ENCODE measurements at places on chromosomes 1 and 21.

GRCh38 chr21:29145852-29146453 is 15.5 kb downstream of the MAP3K7CL start:
- no peak for DNase-seq

DNA sequence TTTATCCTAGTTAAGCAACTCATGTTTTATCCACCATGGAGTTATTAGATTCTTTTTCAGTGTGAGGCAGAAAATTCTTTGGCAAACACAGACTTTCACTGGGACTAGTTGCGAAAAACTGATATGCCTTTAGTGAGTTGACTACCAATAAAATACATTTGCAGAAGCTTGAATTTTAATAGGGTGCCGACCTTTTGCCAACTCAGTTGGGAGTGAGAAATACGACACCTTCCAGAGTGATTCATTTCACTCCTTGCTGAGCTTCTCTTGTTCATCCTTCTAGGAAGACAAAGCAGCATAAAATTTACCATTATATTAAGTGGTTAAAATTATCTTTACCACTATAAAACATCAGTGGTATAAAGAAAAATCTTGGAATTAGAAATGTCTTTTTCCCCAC is 1.2 kb upstream of the KRTAP23-1 start:
- DNase-seq, result no peak

GRCh38 chr1:243557866-243558265 is 292.2 kb downstream of the AKT3 start:
- DNase-seq, result no peak

- DNase-seq, result peak; percentile 21
Observed at GRCh38 chr21:41167348-41168342, at the start of gene BACE2. Gene BACE2, plus strand, starts transcription at chr21:41168160. Its CDS starts 104 bp downstream, at chr21:41168264.

- no peak for DNase-seq
Observed at GRCh38 chr1:185652348-185652747, 81.8 kb upstream of the HMCN1 start.

GRCh38 chr1:66381621-66382275 is 152.2 kb upstream of the SGIP1 start:
- no peak for DNase-seq

DNA sequence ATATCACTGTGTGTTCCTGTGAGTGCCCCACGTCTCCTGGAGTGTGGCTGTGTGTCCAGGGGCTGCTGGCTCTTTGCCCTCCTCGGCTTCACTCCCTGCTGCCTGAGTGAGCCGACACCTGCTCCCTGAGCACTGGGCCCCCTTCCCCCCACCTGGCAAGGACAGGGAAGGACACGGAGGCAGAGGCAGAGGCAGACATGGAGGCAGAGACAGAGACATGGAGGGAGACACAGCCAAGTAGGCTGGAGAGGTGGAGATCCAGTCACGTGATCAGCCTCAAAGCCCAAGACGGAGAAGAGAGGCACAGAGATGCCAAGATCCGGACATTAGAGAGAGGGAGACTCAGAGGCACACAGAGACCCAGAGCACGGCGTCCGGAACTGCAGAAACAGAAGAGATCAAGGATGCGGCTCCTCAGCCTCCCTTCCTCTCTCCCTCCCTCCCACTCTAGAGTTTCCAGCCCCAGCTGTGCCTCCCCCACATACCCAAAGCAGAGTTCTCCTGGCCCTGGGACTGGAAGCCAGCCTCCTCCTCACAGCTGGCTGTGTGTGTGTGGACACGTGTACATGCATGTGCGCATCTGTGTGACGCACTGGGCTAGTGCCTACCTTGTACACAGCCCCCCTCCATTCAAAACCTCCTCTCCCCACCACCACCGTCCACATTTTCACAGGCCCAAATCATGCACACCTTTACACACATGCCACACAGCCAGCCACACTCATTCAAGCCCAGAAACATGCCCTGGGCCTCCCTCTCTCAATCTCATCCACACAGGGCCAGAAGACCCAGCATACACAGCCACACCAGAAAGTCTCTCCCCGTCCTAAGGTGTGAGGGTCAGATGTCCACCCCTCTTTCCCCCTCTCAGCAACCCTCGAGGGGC is 39.1 kb upstream of the WASF2 start:
- peak; percentile 49 for DNase-seq

- DNase-seq, result no peak
Observed at GRCh38 chr1:57546549-57547330, 122.9 kb upstream of the DAB1 start.

DNA sequence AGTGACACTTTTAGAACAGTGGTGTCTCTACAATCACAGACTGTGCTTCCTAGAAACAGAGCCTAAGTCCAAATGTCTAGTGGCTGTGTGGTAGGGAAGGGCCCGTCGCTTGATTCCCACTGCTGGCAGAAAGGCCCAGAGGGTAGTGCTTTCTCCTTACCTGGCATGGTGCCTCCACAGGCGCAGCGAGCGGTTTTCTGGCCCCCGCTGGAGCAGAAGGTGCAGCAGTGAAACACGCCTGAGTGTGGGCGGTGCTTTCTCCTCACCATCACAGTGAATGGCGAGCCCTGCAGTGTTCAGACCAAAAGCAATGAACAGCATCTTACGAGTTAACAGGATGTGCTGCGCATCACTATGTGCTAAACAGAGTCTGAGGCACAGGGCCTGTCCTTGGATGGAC is 8.3 kb downstream of the TRIM45 start:
- DNase-seq, result no peak

GRCh38 chr1:204213668-204214662 is at the start of gene GOLT1A:
Gene GOLT1A, minus strand, starts transcription at chr1:204213988. Its CDS starts 82 bp downstream, at chr1:204213906.
- DNase-seq, result peak; percentile 65

DNA sequence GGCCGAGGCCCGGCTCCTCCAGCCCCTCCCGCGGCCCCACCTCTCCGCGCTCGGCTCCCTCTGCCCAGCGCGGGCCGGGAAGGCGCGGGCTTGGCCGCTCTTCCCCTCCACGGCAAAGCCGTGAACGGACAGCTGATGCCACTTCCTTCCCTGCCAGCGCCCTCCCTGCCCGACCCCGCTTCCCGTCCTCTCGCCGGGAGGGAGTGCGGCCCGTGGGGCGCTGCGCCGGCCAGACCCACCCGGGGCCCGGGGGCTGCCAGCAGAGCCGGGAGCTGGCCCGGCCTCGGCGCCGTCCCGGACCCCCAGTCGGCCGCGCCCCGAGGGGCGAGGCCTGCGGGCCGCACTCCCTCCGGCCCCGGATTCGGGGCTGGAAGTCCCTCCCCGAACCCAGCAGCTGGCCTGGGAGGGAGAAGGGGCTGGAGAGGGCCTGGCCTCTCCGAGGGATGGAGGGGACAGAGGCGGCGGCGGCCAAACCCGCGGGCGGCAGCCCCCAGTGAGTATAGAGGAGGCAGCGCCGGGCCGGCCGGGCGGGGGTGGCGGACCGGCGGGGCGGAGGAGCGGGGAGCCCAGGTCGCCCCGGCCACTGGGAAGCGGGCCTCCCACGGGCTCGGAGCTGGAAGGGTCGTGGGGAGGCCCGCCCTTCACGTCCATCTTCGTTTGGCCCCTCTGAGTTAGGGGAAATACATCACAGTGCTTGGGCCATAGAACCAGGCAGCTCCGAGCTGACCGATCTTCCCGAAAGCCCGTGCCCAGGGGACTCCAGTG is at the start of gene KIAA1614:
KIAA1614 (plus strand) TSS at position 97 of the 765 bp plus-strand sequence; CDS start at position 444, 347 bp downstream.
- no peak for DNase-seq

DNA sequence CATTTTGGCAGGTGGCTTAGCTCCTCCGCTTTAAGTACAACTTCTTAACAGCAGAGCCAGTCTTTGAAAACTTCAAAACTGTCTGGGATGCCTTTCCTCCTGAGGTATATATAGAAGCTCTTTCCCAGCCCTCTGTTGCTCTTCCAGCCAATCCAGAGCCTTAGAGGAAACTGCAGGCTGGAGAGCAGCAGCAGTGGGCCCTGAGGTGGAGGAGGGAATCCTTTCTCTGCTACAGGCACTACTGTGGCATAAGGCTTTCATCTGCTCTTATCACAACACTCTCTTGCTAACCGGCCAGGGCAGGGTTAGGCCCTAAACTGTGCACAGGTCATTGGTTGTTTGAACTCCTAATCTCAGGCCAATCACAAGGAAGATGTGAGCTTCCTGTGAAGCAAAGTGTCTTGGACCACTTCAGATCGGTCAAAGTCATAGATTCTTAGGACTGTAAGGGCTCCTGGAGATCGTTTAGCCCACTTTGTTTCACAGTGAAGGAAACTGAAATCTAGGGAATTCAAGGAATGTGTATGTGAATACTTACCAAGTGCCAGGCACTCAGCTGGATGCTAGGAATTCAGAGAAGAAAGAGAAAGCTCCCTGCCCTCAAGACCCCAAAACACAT is at the start of gene RGS5:
RGS5 (minus strand) TSS at position 84 of the 619 bp plus-strand sequence; CDS start at position 3, 81 bp downstream.
- no peak for DNase-seq

DNA sequence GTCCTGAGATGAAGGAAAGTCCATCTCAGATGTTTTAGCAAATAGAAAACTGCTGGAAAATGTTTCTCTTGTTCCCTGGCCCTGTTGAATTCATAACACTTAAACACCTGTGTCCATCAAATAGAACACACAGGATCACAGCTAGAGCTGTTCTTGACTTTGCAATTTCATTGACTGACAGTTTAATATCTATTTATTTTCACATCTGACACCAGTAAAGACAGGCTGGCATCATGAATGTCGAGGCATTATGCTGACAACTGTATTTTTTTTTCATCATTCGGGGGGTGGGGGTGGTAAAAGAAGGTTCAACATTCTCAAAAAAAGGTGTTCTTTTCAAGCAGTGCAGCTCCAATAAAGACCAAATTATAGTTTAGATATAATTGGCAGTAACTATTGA is 591.2 kb upstream of the PTBP2 start:
- DNase-seq, result no peak

DNA sequence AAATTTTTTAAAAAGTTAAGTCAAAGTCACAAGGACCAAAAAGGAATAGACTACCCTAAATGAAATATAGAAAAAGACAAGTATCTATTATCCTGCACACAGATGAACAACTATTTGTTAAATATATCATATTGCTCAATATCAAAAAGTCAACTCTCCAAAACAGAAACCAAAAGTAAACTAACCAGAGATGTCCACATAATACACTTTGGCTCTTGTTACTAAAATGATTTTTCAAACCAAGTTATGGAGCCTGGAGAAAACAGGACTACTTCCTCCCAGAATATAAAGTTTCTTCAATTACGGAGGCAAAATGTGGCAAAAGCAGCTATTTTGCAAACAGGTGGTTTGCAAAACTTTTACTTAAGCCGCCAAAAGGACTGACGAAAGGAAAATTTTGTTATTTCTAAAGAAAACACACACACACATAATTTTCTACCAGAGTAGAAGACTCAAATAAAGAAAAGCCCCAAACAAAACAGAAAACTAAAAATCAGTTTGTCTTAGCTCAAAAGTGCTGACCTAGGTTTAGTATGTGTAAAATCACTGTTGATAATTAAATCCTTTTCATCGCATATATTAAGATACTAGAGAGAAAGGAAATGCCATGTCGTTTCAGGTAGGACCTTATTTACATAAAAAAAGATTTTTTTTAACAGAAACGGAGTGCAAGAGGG is 1.1 kb downstream of the DPYD start:
- DNase-seq, result no peak

DNA sequence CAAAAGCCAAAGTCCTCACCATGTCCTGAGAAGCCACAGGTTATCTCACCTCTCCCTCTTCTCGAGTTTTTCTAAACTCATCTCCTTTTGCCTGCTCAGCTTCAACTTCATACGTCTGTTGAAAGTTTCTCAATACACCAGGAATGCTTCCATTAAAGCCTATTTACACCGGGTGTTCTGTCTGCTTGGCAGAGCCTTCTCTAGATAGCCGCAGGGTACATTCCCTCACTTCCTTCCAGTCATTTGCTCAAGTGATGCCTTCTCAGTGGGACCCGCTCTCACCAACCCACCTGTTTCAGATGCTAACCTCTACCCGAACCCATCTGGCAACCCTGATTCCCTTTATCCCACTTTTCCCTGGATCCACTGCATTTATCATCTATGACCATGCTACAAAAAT is 257.0 kb upstream of the ADGRL2 start:
- DNase-seq, result no peak

Measured in AG04450 (cell line).